ENCODE measurements at places on chromosomes 3 and 15. TPM values are rescaled to one million over a fixed set of nuclear protein-coding genes. Genes with fewer than 3 reads are reported as not detected.

The MME gene
- 81.5 TPM for total RNA-seq

The EFHB gene
- total RNA-seq, result not detected

The SKOR1 gene
- 0.16 TPM for total RNA-seq

The PPM1M gene
- total RNA-seq, result 27.0 TPM

The MCCC1 gene
- total RNA-seq, result 29.5 TPM

The INKA1 gene
- 12.1 TPM for total RNA-seq

The FSIP1 gene
- 1.5 TPM for total RNA-seq

The IGF2BP2 gene
- 18.6 TPM for total RNA-seq

The OR5H1 gene
- not detected for total RNA-seq

The TMPRSS7 gene
- not detected for total RNA-seq

The SPINK8 gene
- not detected for total RNA-seq

The ABI3BP gene
- total RNA-seq, result 3.5 TPM

The ACSBG1 gene
- total RNA-seq, result not detected

The CLEC3B gene
- total RNA-seq, result 33.1 TPM

The GPR62 gene
- total RNA-seq, result not detected

The GCNT3 gene
- 0.26 TPM for total RNA-seq
